ENCODE measurements at places on chromosomes 12 and 14.

DNA sequence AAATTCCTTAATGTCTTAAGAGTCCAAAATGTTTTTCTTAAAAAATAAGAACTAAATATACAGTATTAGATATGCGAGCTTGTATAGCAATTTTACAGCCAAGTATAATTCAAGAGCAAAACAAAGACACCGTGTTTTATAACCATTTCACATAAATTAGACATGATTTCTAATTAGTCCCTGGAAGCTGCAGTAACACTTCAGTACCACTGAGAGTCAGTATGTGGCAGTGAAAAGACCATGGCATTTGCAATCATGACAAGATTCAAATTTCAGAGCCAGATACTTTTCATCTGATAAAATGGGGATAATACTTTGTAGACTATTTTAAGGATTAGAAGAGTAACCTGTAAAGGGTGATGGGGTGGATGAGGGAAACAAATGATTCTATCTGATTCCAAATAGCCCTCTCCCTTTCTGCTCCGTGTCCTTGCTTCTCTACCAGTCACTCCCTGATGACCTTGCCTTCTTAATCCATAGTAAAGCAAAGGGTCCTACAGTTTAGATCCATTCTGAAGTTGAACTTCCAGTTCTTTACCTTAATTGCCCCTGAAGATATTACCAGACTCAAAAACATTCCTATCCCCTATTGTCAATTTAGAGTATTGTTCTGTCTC lies 145.4 kb upstream of the ABCD2 start:
- no peak overlapping the region for H3K4me3 ChIP-seq
- peak; percentile 43 for DNase-seq
- no peak overlapping the region for H3K27ac ChIP-seq
- H3K36me3 ChIP-seq, result no peaks in the 10 kb centered on the region
- no peaks in the 10 kb centered on the region for H3K27me3 ChIP-seq

DNA sequence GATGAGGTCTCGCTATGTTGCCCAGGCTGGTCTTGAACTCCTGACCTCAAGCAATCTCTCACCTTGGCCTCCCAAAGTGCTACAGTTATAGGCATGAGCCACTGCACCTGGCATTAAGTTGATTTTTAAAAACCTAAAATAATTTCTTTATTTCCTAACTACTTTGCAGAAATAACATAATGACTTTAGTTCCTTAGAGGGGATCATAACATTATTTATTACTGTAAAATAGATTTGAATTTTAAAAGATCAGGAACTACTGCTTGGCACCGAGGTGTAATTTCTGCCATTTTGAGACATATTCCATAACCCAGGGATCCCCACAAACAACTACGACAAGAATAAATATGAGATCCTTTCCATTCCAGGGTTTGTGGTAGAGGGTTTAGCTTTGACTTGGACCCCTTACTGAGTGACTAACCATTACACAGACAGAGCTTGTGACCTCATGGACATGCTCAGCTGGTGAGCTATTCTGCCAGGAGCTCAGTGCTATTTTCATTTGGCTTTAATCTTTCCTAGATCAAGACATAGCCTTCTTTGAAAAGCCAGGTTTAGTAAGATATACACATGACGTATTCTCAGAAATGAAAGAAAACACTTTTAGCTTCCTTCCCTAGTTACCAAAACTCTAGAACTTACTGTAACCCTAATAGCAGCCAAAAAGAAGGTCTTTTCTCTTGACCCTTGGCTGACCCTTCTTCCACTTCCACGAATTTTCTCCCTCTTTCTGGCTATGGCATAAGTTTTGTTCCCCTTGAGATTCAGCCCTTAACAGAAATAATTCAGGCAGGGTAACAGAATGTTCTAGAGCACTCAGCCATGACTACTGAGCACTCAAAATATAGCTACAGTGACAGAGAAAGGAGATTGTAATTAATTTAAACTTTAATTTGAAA lies 75.1 kb upstream of the NUDT4 start:
- H3K4me1 ChIP-seq, result no peaks in the 10 kb centered on the region
- H3K27me3 ChIP-seq, result no peaks in the 10 kb centered on the region
- no peak overlapping the region for H3K4me3 ChIP-seq

DNA sequence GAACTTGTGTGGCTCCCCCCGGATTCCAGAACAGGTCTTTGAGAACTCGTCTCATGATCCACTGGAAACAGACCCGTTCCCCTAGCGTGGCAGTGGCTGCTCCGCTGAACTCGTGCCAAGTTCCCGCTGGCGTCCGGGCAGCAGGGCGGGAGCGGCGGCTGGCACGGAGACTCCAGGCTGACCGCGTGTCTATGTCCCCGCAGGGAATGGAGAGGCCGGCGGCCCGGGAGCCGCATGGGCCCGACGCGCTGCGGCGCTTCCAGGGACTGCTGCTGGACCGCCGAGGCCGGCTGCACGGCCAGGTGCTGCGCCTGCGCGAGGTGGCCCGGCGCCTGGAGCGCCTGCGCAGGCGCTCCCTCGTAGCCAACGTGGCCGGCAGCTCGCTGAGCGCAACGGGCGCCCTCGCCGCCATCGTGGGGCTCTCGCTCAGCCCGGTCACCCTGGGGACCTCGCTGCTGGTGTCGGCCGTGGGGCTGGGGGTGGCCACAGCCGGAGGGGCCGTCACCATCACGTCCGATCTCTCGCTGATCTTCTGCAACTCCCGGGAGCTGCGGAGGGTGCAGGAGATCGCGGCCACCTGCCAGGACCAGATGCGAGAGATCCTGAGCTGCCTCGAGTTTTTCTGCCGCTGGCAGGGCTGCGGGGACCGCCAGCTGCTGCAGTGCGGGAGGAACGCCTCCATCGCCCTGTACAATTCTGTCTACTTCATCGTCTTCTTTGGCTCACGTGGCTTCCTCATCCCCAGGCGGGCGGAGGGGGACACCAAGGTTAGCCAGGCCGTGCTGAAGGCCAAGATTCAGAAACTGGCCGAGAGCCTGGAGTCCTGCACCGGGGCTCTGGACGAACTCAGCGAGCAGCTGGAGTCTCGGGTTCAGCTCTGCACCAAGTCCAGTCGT lies 1.5 kb downstream of the APOLD1 start:
- peak; percentile 81 for DNase-seq
- H3K27me3 ChIP-seq, result no peaks in the 10 kb centered on the region
- H3K4me1 ChIP-seq, result peaks cover 25% of the 10 kb centered on the region
- H3K4me3 ChIP-seq, result peak overlapping the region; percentile 59
- no peaks in the 10 kb centered on the region for H3K36me3 ChIP-seq

GRCh38 chr12:130795906-130796305 lies 43.1 kb downstream of the STX2 start:
- no peaks in the 10 kb centered on the region for H3K4me1 ChIP-seq
- H3K36me3 ChIP-seq, result peaks cover 8% of the 10 kb centered on the region
- DNase-seq, result no peak
- no peak overlapping the region for H3K27ac ChIP-seq
- H3K27me3 ChIP-seq, result no peaks in the 10 kb centered on the region

DNA sequence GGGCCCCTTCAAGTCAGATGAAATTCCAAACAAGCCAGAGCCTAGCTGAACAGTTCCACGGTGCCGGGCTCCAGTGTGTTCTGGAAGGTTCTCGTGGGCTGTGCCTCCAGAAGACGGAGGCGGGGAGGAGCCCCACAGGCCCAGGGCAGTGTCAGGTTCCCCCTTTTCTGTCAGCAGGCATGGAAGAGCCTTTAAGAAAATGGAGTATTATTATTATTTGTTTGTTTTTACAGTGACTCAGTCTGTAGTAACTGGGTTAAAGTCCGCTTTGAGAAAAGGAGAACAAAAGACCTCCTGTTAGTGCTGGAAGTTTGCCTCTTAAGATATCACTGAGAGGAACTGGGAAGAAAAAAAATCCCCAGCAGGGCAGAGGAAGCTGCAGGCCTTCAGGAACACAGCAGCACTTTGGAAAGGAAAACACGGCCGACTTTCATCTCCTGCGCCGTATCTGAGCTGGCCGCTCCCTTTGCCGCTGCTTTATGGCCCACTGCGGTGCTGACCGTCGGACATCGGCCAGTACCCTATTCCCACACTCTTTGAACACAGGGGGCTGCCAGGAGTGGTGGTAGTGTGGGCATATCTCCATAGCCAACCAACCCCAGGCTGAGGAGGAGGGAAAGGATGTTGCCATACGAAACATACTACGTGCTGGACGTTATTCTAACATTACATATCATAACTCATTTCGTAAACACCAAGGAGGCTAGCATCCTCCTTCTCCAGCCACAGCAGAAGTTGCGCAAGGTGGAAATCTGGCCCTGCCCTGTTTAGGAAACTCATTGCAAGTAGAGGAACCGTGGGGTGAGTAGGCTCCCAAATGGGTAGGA lies 194.0 kb downstream of the ZFP36L1 start:
- H3K4me1 ChIP-seq, result peaks cover 13% of the 10 kb centered on the region
- H3K4me3 ChIP-seq, result no peak overlapping the region
- peak; percentile 98 for DNase-seq
- peak overlapping the region; percentile 83 for H3K27ac ChIP-seq

- peaks cover 2% of the 10 kb centered on the region for H3K4me1 ChIP-seq
- no peaks in the 10 kb centered on the region for H3K27me3 ChIP-seq
- DNase-seq, result no peak
Measured at GRCh38 chr14:71555654-71556559, 376.3 kb upstream of the RGS6 start.

All from fibroblast of lung (primary cell).